ENCODE measurements at places on chromosomes 7 and 10. TPM values are rescaled to one million over a fixed set of nuclear protein-coding genes. Genes with fewer than 3 reads are reported as not detected.

GRCh38 chr10:25063157-25063556 is 46.7 kb downstream of the THNSL1 start:
- peak overlapping the region; percentile 75 for H3K27ac ChIP-seq
- H3K36me3 ChIP-seq = no peaks in the 10 kb centered on the region
- no peaks in the 10 kb centered on the region for H3K27me3 ChIP-seq

The ZNF736 gene
- total RNA-seq = 17.1 TPM

DNA sequence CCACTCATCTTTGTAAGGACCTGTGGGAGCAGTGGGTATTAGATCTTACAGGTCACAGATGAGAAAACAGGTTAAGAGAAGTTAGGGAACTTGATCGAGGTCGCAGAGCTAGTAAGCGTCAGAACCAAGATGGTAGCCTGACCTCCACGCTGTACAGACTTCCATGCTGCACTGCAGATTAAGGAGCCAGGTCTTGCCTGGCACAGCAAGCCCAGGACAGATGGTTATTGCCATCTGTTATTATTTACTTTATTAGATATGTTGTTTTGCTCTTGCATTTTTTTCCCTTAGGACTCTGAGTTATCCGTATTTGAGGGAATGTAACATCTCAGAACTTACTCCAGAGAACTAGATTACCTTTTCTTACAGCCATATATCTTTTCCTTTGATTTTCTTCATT is 147.2 kb downstream of the NSUN6 start:
- no peak for DNase-seq
- H3K27ac ChIP-seq = no peak overlapping the region
- H3K36me3 ChIP-seq = peaks cover 5% of the 10 kb centered on the region
- H3K4me1 ChIP-seq = peaks cover 4% of the 10 kb centered on the region
- no peaks in the 10 kb centered on the region for H3K27me3 ChIP-seq

The TRIM73 gene
- 2.2 TPM for total RNA-seq
